ENCODE measurements at places on chromosomes 7 and 10. TPM values are rescaled to one million over a fixed set of nuclear protein-coding genes. Genes with fewer than 3 reads are reported as not detected.

The CHST3 gene
- 37.4 TPM for total RNA-seq

The MMRN2 gene
- 2.3 TPM for total RNA-seq

The ANKRD30A gene
- total RNA-seq = 0.97 TPM

The WNT8B gene
- not detected for total RNA-seq

The CC2D2B gene
- total RNA-seq = 0.86 TPM

The IGF2BP3 gene
- 9.1 TPM for total RNA-seq

The AKR1C4 gene
- total RNA-seq = not detected

The PON1 gene
- total RNA-seq = not detected

The POLR2J2 gene
- 4.8 TPM for total RNA-seq

The PDK4 gene
- total RNA-seq = under 0.01 TPM

The FAM25A gene
- not detected for total RNA-seq

The RNF133 gene
- 0.86 TPM for total RNA-seq

The CCDC3 gene
- total RNA-seq = 0.43 TPM

The SFMBT2 gene
- 1.7 TPM for total RNA-seq

The TMEM140 gene
- total RNA-seq = 5.2 TPM

The LRRD1 gene
- not detected for total RNA-seq

The CHCHD1 gene
- total RNA-seq = 22.5 TPM
